ENCODE measurements at places on chromosomes 11 and 22.

GRCh38 chr11:77886401-77886800 lies 65.5 kb downstream of the AAMDC start:
- no peak for DNase-seq

- DNase-seq = no peak
Measured at GRCh38 chr11:117601006-117601708, 195.9 kb downstream of the DSCAML1 start.

DNA sequence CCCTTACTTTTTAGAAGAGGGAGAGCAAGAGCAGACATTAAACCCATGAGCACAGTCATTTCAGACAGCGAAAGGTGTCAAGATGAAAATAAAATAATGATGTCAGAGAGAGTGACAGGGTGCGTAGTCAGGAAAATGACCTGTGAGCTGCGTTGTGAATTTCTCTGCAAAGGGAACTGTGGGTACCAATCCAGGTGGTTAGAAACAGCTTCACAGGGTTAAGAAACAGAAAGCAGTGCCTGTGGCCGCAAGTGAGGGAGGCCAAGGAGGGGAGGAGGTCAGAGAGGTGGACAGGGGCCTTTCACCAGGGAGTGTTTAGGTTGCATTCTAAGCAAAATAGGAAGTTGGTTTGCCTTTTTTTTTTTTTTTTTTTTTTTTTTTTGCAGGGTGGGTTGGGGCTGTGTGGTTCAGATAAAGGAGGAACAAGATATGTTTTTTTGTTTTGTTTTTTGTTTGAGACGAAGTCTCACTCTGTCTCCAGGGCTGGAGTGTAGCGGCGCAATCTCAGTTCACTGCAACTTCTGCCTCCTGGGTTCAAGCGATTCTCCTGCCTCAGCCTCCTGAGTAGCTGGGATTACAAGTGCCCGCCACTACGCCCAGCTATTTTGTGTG lies 7.9 kb downstream of the TIGD3 start:
- no peak for DNase-seq

- no peak for DNase-seq
Measured at GRCh38 chr11:70212227-70212811, 9.2 kb downstream of the FADD start.

DNA sequence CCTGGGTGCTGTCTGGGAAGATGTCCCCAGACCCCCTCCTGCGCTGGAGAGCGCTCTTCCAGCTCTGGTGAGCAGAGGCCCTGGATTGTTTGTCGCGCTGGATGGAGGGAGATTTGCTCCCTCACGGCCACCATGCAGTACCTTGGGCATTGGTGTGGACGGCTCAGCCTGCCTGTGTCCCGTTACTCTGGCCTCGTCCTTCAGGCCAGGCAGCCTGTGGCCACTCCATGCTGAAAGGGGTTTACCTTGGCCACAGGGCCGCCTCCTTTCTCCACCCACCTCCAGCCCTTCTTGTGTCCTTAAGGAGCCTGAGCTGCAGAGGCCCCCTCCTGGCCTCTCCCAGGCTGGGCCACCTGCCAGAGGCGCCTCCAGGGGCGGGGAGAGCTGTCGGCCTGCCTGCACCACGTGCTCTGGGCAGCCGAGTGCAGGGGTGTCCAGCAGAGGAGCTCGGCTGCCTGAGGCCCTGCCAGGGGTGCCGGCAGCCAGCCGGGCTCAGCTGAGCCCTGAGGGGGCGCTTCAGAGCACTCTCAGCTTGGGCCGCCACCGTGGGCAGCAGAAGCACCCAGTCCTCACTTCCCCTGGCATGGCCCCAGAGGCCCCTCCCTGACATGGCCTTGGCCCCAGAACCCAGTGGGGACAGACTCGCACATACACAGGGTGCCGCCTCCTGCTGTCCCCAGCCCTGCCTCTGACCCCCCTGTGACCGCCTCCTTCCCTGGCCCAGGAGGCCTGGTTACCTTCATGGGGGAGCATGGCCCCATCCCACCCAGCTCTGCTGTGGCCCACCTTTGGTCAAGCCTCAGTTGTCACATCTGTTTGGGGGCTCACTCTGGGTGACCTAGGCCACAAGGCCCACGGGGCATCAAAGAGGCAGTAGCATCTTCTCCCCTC lies 3.4 kb downstream of the CCND1 start:
- DNase-seq = no peak

DNA sequence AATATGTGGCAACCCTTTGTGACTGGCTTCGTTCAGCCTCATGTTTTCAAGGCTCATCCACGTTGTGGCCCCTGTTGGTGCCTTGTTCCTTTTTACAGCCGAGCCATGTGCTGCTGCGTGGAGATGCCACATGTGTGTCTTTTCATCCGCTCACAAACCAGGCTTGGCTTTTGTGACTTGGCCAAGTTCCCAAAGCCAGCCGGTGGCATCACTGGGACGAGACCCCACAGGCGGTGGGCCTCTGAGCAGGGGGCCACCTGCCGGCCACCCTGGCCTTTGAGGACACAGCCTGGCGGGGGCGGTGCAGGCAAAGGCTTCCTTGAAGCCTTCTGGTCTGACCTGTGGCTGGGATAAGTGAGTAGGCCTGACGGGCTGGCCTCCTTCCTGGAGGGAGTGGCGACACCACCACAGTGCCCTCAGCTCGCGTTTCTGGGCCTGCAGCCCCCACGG lies 10.5 kb downstream of the GRK2 start:
- no peak for DNase-seq

GRCh38 chr11:66886671-66887221 lies 29.9 kb downstream of the LRFN4 start:
- DNase-seq = no peak

DNA sequence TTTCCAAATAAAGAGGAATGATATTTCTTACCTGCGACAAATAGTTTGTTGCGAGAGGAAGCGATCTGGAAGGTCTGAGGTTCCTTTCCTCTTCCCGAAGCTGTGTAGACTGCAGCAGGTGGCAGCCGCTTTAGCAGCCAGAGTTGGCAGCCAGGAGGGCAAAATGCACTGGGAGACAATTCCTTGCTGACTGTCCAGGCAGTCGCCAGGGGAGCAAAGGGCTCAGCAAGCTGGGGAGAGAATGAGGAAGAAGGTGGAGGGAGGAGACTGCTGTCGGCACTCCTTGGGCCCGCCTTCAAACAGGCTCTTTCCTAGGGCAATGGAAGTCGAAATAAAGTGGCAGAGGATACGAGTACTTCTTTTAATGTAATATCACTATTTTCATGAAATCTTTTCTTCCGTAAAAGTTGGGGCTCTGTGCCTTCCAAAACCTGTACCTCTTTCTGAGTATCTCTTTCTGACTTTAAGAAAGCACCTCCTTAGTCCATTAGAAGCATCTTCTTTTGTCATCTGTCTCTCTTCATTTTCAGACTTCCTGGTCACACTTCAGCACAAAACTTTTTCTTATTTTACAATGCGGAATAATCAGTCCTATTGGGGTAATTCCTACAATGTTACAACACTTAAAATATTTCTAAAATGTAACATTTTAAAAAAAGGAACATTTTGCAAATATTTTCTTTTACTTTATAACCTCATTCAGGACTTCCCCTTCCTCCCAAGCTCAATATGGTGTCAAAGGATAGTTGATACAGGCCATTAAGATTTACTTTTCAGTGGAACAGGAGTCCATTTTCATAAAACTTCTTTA lies at the start of gene IL18:
TSS of gene IL18 (minus strand) at position 220 of the 811 bp plus-strand sequence. CDS start 9,041 bp downstream, outside the sequence.
- DNase-seq = no peak

GRCh38 chr22:43707648-43708047 lies 104.5 kb downstream of the EFCAB6 start:
- no peak for DNase-seq

DNA sequence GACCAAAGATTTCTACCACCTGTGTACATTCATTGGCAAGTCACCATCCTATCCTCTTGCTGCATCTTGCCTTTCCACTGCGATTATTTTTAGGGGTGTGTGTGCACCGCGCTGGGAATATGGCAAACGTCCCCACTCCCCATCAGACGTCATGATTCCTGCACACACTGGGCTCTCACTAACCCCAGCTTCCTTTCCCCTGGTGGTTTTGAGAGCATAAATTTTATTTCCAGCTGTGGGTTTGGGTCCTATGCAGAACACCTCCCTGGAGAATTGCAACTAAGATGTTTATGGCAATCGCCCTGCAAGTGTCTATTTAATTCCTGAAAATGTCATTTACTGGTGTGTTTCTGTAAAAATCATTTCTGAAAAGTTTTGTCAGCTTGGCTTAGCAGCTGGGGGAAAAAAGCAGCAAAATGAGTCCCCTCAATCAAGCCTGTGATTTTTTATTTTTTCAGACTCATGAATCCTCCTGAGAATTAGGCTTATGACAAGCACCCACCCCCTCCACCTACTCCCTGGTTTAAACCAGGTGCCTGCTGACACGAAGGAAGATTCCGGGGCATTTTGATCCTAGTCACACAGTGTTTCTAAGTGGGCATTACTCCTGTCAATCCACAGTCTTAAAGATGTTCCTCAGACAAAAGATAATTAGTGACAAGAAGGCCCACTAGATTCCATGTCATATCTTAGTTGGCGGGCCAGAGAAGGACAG lies 23.8 kb downstream of the UPB1 start:
- no peak for DNase-seq

GRCh38 chr22:37409031-37409430 lies 18.2 kb downstream of the ELFN2 start:
- no peak for DNase-seq

- no peak for DNase-seq
Measured at GRCh38 chr11:81569999-81570398, 1163.7 kb downstream of the FAM181B start.

DNA sequence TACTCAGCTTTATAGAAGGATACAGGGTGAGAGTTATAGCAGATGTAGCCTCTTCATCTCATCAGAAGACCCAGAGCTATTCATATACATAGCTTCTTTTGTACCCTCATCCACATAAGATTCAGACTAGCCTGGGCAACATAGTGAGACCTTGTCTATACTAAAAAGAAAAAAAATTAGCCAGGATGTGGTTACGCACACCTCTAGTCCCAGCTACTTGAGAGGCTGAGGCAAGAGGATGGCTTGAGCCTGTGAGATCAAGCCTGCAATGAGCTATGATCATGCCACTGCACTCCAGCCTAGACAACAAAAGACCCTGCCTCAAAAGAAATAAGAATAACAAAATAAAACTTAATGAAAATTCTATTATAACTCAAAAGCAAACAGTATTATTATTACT lies 36.7 kb upstream of the B3GNT6 start:
- DNase-seq = no peak

- no peak for DNase-seq
Measured at GRCh38 chr11:114181752-114182151, 114.4 kb upstream of the NNMT start.

- no peak for DNase-seq
Measured at GRCh38 chr11:12245549-12246016, 131.8 kb upstream of the PARVA start.

DNA sequence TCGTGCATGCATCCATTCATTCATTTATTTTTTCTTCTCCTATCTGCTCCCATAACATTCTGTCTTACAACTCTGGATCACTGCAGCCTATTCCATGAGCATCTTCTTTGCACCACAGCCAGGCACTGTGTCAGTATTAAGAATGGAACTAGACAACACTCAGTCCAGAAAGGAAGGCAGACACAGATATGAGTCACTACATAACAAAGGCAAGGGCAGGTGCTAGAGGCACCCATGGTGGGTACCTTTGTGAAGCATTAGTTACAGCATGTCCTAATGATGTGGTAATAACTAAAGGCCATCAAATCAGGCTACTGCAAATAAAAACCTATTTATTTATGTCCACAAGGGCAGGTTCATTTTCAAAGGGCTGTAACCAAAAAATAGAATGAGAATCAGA lies 28.1 kb downstream of the TENM4 start:
- DNase-seq = no peak

DNA sequence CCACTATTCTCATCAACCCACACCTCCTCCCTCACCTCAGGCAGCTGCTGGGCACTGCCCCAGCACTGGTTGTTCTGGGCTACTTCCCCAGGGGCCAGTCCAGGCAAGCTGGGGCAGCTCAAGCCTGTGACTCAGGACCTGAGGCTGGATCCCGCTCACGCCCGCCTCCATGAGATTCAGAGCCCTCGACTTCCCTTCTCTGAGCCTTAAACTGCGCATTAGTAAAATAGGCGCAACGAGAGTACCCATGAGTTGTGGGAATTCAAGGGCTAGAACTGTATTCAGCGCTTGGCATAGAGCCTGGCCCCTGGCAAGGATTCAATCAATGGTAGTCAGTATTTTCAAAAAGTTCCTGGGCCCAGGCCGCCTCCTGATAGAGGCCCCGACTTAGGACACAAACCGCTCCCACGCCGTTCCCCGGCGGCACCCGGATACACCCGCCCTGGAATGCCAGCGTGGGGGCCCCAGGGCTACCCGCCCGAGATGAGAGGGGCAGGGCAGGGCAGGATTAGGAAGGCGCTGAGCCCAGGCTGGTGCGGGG lies 723 bp upstream of the CD82 start:
- no peak for DNase-seq

- no peak for DNase-seq
Measured at GRCh38 chr11:85114786-85115185, 512.4 kb downstream of the DLG2 start.

All from activated CD4-positive, alpha-beta T cell treated with anti-CD3 and anti-CD28 coated beads, Interleukin-2, amount 50 U/mL, for 24 hours (primary cell).